ENCODE measurements at places on chromosomes 3 and 15. TPM values are rescaled to one million over a fixed set of nuclear protein-coding genes. Genes with fewer than 3 reads are reported as not detected.

TBC1D5 gene
- total RNA-seq: 57.0 TPM

GPR27 gene
- total RNA-seq: not detected

PYDC2 gene
- total RNA-seq: not detected

MESP2 gene
- 0.28 TPM for total RNA-seq

NTRK3 gene
- under 0.01 TPM for total RNA-seq

B3GALNT1 gene
- total RNA-seq: 8.2 TPM

PCOLCE2 gene
- 0.56 TPM for total RNA-seq

TUSC7 gene
- not detected for total RNA-seq

CHRM5 gene
- total RNA-seq: under 0.01 TPM

DPPA2 gene
- total RNA-seq: not detected

PLA2G4D gene
- not detected for total RNA-seq

ARNT2 gene
- total RNA-seq: 14.7 TPM

KLHL25 gene
- 2.8 TPM for total RNA-seq

RPL35A gene
- total RNA-seq: 1,064 TPM

NANOGP8 gene
- not detected for total RNA-seq

THPO gene
- total RNA-seq: not detected

PLA1A gene
- not detected for total RNA-seq

VEPH1 gene
- total RNA-seq: 130 TPM

SCG5 gene
- total RNA-seq: 8.3 TPM

EPHA3 gene
- total RNA-seq: 0.18 TPM

GOLGA8S gene
- under 0.01 TPM for total RNA-seq

ZDHHC19 gene
- total RNA-seq: not detected

SCN11A gene
- total RNA-seq: not detected

SPATA16 gene
- not detected for total RNA-seq

C3orf70 gene
- 1.8 TPM for total RNA-seq

GOLGA6A gene
- total RNA-seq: not detected

JAGN1 gene
- 40.5 TPM for total RNA-seq

HCLS1 gene
- total RNA-seq: 0.56 TPM

PIF1 gene
- 5.3 TPM for total RNA-seq

SLC25A20 gene
- total RNA-seq: 29.2 TPM

Measured in IMR-90 (cell line).